Non-pigmented ciliary epithelial cell (primary cell): ENCODE measurements at places on chromosomes 2 and 18.

DNA sequence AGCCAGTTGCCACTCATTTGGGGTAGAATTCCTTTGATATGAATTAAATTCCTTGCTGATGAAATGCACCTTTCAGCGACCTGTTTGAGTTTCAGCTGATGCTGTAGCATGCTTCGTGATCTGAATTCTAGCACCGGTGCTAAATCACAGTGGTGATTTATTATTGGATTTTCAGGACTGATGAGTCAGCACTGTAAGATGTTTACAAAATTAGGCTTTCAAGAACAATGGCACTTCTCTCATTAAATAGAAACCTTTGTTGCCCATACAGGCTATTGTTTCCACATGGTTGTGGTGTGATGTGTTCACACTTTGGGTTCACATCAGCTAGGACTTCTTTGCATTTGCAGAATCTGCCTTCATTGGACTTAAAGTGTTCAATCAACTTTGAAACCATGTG lies 687.7 kb downstream of the ARHGAP15 start:
- DNase-seq = no peak

- DNase-seq = no peak
Observed at GRCh38 chr2:202215179-202215578, 23.2 kb downstream of the SUMO1 start.

GRCh38 chr18:48992791-48993555 lies 42.2 kb upstream of the SMAD7 start:
- no peak for DNase-seq

DNA sequence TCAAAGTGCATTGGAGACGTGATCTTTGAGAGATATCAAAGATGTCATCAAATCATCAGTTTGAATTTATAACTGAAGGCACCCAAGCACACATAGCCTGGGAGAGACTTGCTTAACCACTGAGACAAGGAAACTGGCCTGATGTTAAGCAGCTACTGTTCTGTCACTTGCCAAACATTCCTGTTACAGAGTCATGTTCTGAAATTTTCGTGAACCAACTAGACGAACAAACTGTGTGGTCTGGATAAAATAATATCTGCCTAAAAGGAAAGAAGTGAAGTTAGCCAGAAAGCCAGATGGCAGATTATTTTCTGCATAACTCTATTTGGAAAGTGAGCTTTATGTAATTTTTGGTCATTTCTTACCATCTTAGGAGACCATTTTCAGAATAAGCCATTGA lies 51.4 kb downstream of the SPATS2L start:
- DNase-seq = no peak

- DNase-seq = no peak
Observed at GRCh38 chr2:55093381-55093780, 43.1 kb upstream of the RTN4 start.
